ENCODE measurements at places on chromosomes 7 and 10.

GRCh38 chr10:91082447-91082846, 138.0 kb upstream of the PCGF5 start:
- no peak for DNase-seq

DNA sequence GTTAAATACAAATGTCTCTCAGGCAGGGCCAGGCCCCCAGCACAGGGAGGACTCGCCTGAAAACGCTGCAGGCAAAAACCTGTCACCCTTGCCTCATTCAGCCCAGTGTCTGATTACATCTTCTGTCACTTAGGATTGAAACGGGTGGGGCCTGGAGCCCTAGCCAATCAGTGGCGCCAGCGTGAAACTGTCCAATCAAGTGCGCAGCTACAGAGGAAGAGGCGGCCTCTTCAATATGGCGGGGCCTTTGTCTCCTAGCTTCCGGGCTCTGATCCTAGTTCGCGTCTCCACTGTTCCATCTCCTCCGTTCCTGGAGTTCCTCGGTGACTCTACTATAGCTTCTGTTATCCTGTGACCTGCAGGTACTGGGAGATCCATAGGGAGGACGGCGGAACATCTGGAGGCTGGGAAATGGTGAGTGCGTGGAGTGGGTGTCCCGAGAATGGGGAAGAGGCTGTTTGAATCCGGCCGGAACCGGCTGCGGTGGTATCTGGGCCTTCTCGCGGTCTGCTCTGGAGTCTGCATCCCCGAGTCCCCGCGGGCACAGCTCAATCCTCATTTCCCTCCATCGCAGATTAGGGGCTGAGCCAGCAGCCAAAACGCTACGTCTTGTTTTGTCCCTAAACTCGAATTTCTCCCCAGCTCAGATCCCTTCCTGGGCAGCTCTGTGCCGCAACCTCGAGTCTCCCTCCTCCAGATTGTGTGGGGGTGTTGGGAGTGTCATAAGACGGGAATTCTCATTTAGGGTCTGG, at the start of gene ZNF736:
TSS of gene ZNF736 (plus strand) at position 222 of the 752 bp plus-strand sequence. CDS start at position 412, 190 bp downstream.
- peak; percentile 96 for DNase-seq

DNA sequence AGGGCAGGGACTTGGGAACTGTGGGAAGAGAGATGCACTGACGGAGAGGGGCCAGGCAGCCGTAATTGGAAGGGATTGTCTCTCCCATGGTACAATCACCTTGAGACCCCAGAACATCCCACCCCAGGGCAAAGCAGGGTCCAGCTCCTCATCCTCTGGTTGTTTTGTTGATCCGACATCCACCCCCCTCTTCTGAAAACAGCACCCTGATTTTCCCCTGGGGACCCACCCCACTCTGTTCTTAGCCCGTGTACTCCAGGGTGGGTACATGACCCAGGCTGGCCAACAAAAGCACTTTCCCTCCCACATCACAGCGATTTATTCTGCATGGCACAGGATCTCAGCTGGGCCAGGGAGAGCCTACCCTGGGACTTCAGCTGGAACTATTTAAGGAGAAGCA, 14.1 kb downstream of the PDZD7 start:
- no peak for DNase-seq

GRCh38 chr7:44144426-44144967, 3.4 kb upstream of the MYL7 start:
- DNase-seq: no peak

DNA sequence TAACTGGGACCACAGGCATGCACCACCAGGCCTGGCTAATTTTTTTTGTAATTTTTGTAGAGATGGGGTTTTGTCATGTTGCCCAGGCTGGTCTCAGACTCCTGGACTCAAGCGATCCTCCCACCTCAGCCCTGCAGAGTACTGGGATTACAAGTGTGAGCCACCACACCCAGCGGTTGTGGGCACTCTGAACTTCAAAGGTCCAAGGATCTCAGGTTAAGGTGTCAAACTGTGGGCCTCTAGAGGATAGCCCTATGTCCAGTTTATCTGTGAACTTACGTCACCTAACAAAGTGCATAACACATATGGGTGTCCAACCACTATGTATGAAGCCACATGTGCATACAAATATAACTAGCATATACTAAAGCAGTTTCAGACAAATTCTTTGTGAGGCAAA, 3.2 kb upstream of the IL2RA start:
- no peak for DNase-seq

GRCh38 chr10:104873161-104873560, 232.1 kb downstream of the SORCS3 start:
- DNase-seq: no peak

GRCh38 chr10:127399668-127400067, 149.4 kb upstream of the NPS start:
- DNase-seq: no peak

DNA sequence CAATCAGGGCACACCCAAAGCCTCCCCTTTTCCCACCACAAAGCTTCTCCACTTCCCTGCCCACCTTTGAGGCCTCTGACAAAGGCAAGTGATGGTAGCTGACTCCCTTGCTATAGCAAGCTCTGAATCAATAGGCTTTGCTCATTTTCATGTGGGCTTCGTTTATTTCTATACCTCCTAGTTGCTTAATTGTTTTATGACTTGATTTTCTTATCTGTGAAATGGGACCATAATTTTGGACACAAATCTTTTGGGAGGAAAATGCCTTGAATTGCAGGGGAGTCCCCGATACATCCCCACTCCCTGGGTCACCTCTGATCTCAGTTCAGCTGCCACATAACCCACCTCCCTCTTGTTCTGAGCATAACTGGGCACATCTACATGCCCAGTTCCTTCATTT, 13.7 kb upstream of the DLG5 start:
- no peak for DNase-seq

DNA sequence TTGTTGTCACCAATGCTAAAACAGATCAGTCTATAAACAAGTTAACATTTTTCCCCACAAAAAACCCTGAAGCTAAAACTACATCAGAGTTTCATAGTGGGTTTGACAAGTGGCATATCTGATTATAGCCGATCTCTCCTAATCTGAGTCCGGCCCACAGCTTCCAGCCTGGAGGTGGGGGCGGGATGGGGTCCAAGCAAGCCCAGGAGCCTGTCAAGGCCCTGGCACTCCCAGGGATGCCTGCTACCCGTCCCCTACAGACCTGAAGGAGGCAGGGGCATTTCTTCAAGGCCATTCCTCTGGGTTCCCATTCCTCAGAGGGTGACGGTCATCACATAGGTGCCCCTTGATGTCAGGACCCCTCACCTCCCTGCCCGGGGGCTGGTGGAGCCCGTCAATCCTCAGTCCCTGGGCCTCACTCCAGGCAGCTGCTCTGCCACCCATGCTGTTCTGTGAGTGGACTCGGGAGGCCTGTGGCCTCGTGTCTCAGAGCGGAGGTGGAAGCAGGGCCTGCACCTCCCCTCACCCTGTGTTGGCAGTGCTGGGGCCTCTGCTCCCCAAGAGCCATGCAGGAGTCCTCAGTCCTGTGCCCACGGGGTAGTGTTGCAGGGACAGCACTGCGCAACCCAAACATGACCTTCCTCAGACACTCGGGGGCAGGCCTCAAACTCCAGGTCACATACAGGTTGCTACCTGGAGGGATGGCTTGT, 8.8 kb downstream of the DPYSL4 start:
- no peak for DNase-seq

GRCh38 chr7:137371616-137372015, 28.1 kb upstream of the PTN start:
- DNase-seq: peak; percentile 29

GRCh38 chr7:28996836-28997235, 38.7 kb upstream of the TRIL start:
- DNase-seq: no peak

GRCh38 chr7:77367976-77368375, 48.2 kb downstream of the GSAP start:
- no peak for DNase-seq

DNA sequence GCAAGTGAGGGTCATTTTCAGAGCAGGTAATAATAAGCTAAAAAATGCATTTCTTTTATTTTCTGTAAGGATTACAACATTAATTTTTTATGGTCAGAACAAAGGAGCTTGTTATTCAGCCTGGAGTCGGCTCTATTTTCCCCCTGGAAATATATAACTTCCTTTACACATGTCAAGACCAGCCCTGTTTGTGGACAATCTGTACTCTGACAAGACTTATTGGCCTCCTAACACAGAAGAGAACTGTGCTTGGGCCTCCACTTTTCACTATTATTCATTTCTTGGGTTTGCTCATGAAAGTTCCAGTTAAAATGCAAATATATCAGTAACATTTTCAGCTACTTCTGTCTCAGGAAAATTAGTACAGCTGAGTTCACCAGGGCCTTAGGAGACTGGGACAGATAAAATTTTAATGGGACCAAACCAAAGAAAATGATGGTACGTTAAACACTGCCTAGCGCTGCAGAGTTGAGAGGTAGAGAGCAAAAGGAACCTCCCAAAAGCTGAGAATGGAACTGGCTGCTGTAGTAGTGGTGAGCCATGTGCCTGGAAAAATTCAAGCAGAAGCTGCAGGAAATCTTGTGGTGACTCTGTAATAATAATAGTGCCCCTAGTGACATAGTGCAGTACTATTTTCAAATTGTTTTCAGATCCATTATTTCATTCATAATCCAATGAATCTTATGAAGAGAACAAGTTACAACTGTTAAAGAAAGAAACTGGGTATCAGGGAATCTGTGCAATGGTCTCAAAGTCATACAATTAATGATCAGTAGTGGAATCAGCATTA, 227.2 kb upstream of the KIAA1217 start:
- DNase-seq: no peak

- no peak for DNase-seq
These were observed 5.6 kb upstream of the LRRN3 start for GRCh38 chr7:111085356-111085755.

DNA sequence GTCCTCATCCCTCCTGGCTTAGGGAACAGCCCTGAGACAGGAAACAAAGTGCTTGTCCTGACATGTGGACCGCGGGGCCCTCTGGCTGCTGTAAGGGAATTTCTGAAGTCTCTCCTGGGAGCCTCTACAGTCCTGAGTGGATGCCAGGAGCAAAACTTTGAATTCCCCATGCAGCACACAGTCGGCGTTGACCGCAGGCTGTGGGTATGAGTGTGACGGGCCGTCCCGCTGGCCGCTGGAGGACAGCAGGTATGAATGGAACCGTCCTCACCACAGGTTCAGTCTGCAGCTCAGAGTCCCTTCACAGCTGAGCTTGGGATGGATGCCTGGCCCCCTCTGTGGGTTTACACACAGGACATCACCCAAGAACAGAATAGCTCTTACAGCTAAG, 94.9 kb downstream of the GPR26 start:
- DNase-seq: no peak

DNA sequence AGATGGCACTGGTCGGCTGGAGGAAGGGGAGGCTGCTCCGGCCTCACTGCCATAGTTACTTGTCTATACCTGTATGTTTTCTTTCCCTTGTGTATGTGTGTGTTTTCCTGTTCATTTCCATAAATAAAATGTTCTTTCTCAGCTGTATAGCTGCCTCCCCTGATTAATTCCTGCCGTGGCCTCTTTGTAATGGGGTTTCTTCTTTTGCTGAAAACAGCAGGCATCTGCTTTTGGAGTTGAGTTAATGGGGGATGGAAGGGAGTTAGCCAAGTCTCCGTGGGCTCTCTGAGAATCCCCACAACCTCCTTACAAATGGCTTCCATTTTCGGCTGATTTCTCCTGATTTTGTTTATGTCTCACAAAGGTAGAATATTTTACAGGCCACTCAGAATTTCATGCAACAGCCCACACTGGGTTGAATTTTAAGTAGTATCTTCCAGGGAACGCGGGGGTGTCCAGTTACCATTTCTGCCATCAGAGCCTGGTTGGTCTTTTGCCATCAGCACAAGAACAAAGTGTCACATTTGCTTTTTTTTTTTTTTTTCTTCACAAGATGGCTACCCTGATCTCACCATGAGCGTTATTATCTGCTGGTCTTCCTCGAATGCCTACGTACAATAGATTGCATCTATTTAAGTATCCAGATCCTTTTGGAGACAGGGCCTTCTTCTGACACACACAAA, 88.1 kb upstream of the NRP1 start:
- peak; percentile 31 for DNase-seq

- no peak for DNase-seq
These were observed 33.3 kb downstream of the CASP7 start for GRCh38 chr10:113712755-113713639.

GRCh38 chr10:128536259-128536658, 410.0 kb upstream of the MKI67 start:
- no peak for DNase-seq

GRCh38 chr10:99203310-99203709, 32.3 kb downstream of the HPSE2 start:
- no peak for DNase-seq

DNA sequence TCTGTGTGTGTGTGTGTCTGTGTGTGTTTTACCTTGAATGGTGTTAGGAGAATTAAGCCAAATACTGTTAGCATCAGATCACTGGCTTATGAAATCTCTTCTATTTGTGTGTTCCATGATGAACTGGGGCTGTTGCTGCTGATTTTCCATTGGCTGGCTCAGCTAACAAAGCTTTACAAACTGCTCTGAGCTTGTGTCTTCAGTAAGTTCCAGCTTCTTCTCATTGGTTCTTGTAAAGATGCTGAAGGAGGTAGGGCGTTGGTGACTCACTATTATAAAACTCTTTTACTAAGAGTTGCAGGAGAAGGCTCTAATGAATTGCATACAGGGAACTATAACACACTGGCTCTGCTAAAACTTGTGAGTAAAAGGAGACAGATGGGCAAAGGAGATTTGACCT, 136.4 kb upstream of the PRKCQ start:
- DNase-seq: no peak

Data from NCI-H1092 (cell line).